ENCODE measurements at places on chromosomes 3 and 15.

- no peak for DNase-seq
Measured at GRCh38 chr3:70811880-70812279, 499.4 kb upstream of the MDFIC2 start.

GRCh38 chr15:23497710-23498111 is 50.7 kb upstream of the GOLGA6L2 start:
- no peak for DNase-seq

DNA sequence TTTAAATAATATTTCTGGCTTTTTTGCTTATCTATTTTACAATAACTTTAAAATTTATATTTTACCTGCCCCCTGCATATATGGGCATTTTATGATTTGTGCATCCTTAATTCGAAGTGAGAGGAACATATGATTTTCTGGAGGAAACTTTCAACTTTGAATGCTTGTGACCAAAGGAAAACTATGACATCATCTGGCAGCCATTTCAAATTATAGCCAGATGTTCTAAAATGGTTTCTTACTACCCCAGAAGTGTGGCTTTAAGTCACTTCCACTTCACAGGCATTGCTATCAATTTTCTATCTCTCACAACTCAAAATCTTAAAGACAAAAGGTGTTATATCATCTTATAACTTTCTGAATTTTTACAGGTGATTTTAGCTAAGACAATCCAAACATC is 508.8 kb downstream of the RBMS3 start:
- no peak for DNase-seq

GRCh38 chr3:64059484-64060175 is 36.3 kb upstream of the PSMD6 start:
- no peak for DNase-seq

DNA sequence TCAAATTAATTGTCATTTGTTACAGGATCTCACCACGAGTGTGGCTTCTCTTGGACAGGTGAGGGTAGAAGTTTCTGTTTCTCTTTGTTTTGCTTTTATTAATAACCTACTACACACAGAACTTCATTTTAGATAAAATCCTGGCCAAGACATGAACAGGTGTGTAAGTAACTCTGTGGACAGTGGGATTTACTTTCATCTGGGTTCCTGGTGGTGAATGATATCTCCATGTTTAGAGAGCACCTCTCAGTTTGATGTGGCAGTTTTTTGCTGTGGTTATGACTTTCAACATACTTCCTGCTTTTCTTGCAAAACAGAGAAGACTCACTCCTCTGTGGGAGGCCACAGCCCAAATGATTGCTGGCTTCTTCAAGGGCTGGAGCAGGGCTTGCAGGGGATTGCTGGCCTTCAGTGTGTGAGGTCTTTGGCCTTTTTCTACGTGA is 71.1 kb upstream of the XCR1 start:
- no peak for DNase-seq

DNA sequence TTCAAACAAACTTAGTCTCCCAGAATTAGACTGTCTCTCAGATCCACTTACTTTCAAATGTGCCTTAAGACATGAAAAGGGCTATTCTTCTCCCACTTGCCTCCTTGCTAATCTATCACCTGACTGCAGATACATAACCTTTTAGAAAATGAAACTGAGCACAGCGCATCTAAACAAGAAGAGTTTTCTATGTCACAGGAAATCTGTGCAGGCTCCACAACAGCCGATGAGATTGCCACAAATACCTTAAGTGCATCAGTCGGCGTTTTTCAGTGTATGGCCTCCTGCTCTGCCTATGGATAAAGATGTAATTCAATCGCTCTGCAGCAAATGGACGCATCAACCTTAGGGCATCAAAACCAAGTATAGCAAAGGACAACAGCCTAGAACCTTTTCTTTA is 544.2 kb downstream of the FOXP1 start:
- no peak for DNase-seq

DNA sequence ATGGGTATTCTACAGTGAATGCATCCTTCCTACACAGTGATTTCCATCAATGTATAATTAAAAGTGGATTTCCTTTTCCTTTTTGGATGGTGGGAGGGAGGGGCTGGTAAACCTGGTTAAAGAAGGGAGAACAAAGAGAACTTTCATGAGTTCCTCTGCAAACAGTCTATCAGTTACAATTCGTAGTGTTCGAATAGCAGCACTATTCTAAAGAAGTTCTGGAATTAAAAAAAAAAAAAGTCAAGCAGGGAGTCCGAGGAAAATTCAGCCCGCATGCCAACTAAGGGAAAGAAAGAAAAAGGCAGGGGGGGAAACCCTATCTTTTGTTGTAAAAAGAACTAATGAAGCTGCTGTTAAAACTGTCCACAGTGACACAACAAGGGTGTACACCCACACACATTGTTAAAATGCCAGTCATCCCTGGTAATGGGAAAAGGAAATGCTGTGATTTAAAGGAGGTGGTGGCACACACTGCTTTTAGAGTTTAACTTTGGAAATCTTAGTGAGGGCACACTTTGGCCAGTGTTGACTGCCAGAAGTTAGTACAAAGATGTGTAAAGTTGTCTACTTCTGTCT is 521.2 kb downstream of the ZIC1 start:
- DNase-seq, result no peak

GRCh38 chr3:17290894-17291293 is 406.1 kb downstream of the PLCL2 start:
- no peak for DNase-seq

DNA sequence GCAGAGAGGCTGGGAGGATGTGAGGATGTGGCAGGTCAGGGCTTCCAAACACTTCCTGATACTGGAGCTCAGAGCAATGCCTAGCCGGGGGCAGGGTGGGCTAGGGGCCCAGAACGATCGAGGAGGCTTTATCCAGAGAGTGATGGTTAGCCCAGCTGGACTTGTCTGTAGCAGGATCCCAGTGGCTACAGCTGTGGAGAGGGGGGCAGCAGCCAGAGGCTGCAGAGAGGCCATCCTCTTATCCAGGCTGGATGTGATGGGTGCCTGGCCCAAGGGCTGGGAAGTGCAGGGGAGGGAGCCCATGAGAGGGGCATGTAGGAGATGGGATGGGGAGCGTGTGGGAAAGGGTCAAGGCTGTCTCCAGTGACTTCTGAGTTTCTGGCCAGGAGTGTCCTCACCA is 4.6 kb downstream of the PARP3 start:
- DNase-seq, result no peak

GRCh38 chr3:156291272-156292123 is 171.1 kb downstream of the KCNAB1 start:
- no peak for DNase-seq

DNA sequence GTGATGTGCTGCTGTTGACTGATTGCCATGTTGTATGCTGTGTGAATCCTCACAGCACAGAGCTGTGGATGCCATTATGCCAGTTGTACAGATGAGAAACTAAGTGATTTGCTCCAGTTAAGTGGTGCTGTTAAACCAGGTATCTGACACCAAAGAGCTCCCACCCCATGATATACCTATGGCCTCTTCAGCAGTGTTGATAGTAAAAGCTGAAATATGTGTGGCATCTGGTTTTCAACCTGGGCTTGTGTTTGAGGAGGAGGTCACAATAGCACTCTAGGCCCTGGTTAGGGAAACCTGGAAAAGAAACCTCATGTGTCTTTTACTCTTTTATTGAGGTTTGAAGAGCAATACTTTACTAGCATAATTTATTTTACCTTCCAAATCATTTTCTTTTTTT is 21.4 kb downstream of the RAD54L2 start:
- no peak for DNase-seq

- no peak for DNase-seq
Measured at GRCh38 chr15:66653398-66653797, 48.6 kb upstream of the SMAD6 start.

GRCh38 chr15:72766780-72767179 is 16.8 kb downstream of the ADPGK start:
- no peak for DNase-seq

- no peak for DNase-seq
Measured at GRCh38 chr15:99631255-99631654, 65.5 kb downstream of the MEF2A start.

DNA sequence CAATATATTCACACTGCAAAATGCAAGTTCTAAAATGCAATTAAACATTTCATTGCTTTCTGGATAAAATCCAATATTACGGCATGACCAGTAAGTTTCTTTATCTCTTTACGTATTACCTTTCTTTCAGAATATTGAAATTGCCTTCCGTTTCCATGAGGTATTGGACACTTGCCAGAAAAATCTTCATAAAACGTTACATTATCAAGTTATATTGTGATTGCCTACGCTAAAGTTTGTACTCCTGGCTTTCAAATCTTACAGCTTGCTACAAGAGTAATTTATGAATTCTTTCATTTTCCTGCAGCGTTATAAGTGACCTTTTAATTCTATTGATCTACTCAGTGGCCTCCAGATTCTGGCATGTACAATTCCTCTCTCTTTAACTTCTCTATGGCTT is 1349.3 kb downstream of the OTOL1 start:
- no peak for DNase-seq
